ENCODE measurements at places on chromosomes 1 and 21. TPM values are rescaled to one million over a fixed set of nuclear protein-coding genes. Genes with fewer than 3 reads are reported as not detected.
A peak's percentile ranks its signal among the peaks of the same experiment; 100 is the strongest.

Gene S100A1
- not detected for total RNA-seq

GRCh38 chr1:183744132-183744913 is 60.6 kb upstream of the RGL1 start:
- H3K4me1 ChIP-seq: no peaks in the 10 kb centered on the region
- DNase-seq: no peak
- no peak overlapping the region for H3K4me3 ChIP-seq
- no peak overlapping the region for H3K27ac ChIP-seq

Gene CELF3
- 1.6 TPM for total RNA-seq

GRCh38 chr21:45886610-45887026 is 95.0 kb upstream of the COL6A1 start:
- no peak overlapping the region for H3K4me3 ChIP-seq
- no peak for DNase-seq
- no peaks in the 10 kb centered on the region for H3K36me3 ChIP-seq
- H3K27me3 ChIP-seq: no peaks in the 10 kb centered on the region

DNA sequence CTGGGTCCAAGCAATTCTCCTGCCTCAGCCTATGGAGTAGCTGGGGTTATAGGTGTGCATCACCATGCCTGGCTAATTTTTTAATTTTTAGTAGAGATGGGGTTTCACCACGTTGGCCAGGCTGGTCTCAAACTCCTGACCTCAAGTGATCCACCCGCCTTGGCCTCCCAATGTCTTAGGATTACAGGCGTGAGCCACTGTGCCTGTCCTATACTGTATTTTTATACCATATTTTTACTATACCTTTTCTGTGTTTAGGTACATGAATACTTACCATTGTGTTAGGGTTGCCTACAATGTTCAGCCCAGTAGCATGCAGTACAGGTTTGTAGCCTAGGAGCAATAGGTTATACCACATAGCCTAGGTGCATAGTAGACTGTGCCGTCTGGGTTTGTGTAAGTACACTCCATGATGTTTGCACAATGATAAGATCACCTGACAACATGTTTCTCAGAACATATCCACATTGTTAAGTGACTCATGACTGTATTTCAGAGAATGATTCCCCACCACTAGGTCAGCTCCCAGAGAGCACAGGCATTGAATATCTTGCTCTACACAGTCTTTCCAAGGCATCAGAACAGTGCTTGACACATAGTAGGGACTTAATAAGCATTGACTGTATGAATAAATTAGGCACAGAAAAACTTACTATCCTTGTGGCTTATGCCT is 6.0 kb upstream of the CITED4 start:
- no peaks in the 10 kb centered on the region for H3K36me3 ChIP-seq
- no peak for DNase-seq
- H3K4me3 ChIP-seq: no peak overlapping the region
- peak overlapping the region; percentile 31 for H3K27ac ChIP-seq
- H3K4me1 ChIP-seq: peaks cover 4% of the 10 kb centered on the region

GRCh38 chr1:7587773-7588456 is 183.2 kb upstream of the VAMP3 start:
- no peaks in the 10 kb centered on the region for H3K4me1 ChIP-seq
- no peak overlapping the region for H3K4me3 ChIP-seq
- H3K27me3 ChIP-seq: no peaks in the 10 kb centered on the region

GRCh38 chr1:20138961-20139550 is at the start of gene PLA2G2F:
PLA2G2F (plus strand) TSS chr1:20139323; CDS start chr1:20139428, 105 bp downstream.
- no peaks in the 10 kb centered on the region for H3K36me3 ChIP-seq
- no peak within 1 kb of the TSS for H3K27ac ChIP-seq
- H3K27me3 ChIP-seq: no peaks in the 10 kb centered on the region
- no peaks in the 10 kb centered on the region for H3K4me1 ChIP-seq

- no peak for DNase-seq
- no peaks in the 10 kb centered on the region for H3K36me3 ChIP-seq
- peaks cover 9% of the 10 kb centered on the region for H3K4me1 ChIP-seq
- H3K27ac ChIP-seq: no peak overlapping the region
- H3K4me3 ChIP-seq: no peak overlapping the region
Measured at GRCh38 chr1:185674201-185674600, 60.0 kb upstream of the HMCN1 start.

DNA sequence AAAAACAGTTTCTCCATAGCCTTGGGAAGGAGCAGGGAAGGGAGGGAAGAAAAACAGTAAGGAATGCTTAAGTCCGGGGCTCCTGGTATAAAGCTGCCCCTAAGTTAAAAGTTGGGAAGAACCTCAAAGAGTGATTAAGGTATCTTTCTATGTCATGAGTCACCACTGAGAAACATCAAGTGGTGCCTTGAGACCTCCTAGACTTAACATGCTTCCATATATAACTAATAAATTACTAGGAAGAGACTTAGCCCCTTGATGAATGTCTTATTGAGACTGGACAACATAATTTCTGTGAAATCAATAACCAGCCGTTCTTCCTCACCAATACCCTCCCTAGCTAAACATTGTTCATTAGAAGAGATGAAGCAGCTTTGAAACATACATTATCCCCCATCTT is 121.8 kb upstream of the SLC44A3 start:
- peaks cover 9% of the 10 kb centered on the region for H3K4me1 ChIP-seq
- H3K27me3 ChIP-seq: no peaks in the 10 kb centered on the region
- H3K4me3 ChIP-seq: no peak overlapping the region
- no peak for DNase-seq
- H3K27ac ChIP-seq: no peak overlapping the region

Gene TMEM82
- total RNA-seq: 1.8 TPM

DNA sequence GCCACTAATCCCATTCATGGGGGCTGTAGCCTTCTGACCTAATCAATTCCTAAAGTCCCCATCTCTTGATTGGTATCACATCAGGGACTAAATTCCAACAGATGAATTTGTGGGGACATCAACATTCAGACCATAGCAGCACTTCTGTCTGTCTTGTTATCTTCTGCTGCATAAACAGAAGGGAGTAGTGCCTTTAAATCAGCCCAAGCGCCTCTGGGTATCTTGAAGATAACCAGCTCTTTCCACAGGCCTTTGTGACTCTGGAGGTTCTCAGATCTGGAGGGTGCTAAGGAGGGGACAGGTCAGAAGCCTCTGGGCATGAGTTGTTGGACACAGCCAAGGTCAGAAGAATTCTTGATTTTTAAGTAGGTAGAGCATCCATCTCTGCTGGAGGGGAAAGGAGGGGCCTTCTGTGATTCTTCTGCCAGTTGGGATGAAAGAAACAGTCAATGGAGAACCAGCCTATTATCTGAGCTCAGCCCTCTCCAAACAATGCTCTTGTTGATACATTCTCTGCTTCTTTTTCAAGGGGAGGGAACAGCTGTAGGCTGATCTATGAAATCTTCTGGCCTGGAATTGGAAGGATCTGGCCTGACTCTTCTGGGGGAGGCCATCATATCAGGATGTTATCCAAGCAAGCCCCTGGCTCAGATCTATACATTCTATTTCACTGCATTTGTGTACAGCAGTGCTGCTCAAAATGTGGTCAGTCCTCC is 31.3 kb upstream of the LRIG2 start:
- peaks cover 27% of the 10 kb centered on the region for H3K4me1 ChIP-seq
- no peaks in the 10 kb centered on the region for H3K27me3 ChIP-seq
- H3K27ac ChIP-seq: peak overlapping the region; percentile 80
- DNase-seq: no peak
- no peaks in the 10 kb centered on the region for H3K36me3 ChIP-seq

DNA sequence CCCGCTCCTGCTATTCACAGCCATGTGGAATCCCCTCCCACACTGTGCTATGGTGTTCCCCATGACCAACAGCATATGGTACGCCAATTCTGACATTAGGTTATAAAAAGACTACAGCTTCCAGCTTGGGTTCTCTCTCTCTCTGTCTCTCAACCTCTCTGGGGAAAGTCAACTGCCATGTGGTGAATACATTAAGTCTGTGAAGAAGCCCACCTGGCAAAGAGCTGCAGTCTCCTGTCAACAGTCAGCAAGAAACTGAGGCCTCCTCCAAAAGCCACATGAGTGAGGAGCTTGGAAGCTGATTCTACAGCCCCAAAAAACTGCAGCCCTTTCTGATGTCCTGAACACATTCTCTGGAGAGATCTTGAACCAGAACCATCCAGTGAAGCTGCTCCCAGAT is 25.0 kb upstream of the LRRC38 start:
- H3K4me1 ChIP-seq: no peaks in the 10 kb centered on the region
- H3K27ac ChIP-seq: no peak overlapping the region
- H3K27me3 ChIP-seq: no peaks in the 10 kb centered on the region
- H3K4me3 ChIP-seq: no peak overlapping the region

DNA sequence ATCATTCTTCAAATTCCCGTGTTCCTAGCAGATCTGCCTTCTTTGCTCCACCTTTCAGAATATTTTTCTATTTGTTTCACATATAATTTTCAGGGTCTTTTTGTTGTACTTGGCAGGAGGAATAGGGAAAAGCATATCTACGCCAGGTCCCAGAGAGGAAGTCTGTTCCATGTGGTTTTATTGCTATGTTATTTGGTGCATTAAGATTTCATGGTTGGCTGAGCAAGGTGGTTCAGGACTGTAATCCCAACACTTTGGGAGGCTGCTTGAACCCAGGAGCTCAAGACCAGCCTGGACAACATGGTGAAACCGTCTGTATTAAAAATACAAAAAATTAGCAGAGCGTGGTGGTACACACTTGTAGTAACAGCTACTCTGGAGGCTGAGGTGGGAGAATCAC is 36.1 kb downstream of the COL6A1 start:
- DNase-seq: no peak
- no peaks in the 10 kb centered on the region for H3K36me3 ChIP-seq
- no peaks in the 10 kb centered on the region for H3K27me3 ChIP-seq
- no peak overlapping the region for H3K27ac ChIP-seq
- H3K4me1 ChIP-seq: peaks cover 15% of the 10 kb centered on the region
- H3K4me3 ChIP-seq: no peak overlapping the region

GRCh38 chr1:212430416-212430815 is 2.3 kb upstream of the NENF start:
- no peak overlapping the region for H3K4me3 ChIP-seq
- peaks cover 20% of the 10 kb centered on the region for H3K4me1 ChIP-seq
- no peak for DNase-seq
- no peaks in the 10 kb centered on the region for H3K27me3 ChIP-seq

- DNase-seq: no peak
- H3K4me3 ChIP-seq: no peak overlapping the region
- H3K36me3 ChIP-seq: no peaks in the 10 kb centered on the region
- H3K4me1 ChIP-seq: no peaks in the 10 kb centered on the region
Measured at GRCh38 chr1:71944006-71944405, 338.3 kb downstream of the NEGR1 start.

DNA sequence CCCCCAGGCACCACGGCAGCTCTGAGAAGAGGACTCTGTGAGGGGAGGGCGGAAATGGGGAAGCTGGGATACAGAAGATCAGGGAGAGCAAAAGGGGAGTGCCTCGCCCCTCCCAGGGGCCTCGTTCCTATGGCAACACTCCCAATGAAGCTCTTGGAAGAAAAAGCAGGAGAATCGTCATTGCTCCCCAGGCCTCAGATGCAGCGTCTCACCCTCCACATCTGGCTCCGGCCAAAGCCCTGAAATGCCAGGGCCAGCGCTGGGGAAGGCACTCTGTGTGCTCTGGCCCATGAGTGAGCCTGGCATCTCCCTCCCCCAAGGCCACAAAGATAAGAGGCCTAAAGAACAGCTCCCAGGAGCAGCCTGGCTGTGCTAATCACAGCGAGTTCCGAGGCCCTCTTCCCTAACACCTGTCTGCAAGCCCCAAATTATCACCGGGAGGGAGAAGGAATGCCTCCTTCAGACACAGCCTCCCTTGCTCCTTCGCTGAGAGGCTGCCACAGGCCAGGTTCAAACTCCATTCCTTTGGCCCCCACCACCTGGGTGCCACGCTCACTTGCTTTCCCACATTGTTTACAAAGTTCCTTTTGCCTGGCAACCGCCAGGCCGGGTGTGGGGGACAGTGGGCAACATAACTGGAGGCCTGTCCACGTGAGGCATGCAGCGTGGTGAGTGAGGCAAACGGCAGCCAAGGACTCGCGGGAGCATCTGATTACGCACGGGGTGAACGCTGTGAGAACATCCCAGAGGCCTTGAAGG is 27.8 kb downstream of the ECE1 start:
- no peaks in the 10 kb centered on the region for H3K36me3 ChIP-seq
- H3K4me1 ChIP-seq: peaks cover 20% of the 10 kb centered on the region

DNA sequence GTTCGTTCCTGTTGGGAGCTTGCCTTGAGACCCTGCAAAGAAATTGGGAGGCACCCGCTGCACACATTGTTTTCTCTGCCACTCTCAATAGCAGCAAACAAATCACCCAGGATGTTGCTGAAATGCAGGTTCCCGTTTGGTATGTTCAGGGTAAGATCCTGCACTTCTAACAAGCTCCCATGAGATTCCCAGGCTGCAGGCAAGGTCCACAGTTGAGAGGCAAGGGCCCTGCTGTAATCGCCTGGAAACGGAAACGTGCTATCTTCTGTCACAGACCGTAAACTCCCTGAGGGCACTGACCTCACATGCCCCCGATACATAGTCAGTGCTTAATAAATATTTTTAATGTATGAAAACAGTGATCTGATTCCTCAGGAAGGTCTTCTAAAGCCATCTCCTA is 37.8 kb downstream of the XCL1 start:
- no peak overlapping the region for H3K4me3 ChIP-seq
- no peaks in the 10 kb centered on the region for H3K27me3 ChIP-seq
- no peaks in the 10 kb centered on the region for H3K4me1 ChIP-seq
- DNase-seq: no peak

DNA sequence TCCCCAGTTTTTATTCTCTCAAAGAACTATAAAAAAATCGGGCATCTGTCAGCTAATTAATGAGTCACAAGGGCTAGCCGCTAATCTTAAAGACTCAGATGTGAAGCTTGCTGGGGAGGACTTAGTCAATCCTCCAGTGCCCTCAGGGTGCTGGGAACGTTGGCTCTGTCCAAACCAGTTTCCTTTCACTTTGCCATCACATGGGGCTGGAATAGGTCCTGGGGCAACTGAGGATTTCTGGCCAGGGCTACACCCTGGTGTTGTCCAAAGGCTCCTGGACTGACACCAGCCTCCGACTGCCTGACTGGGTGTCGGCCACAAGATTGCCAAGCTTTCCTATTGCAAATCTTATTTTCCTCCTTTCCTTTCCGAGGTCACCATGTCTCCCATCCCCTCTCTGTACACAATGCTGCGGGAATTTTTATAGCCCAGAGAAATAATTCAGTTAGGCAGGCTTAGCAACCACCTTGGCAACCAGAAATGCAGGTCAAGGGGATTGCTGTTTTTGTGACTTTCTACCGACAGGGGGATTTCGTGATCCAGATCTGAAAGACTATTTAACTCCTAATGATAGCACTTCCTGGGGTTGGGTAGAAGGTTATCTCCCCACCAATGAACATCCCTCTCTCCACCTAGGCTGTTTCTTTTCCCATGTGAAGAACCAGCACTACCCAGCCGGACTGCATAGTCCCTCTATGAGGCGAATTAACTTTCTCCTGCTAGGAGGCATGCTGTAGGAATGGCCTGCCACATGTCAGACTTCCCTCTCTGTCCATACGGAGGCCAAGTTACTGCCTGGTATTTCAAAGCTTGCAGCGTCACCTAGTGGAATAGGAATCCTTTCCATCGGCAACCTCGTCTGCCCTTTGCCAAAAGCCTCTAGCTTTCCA is 29.9 kb upstream of the CTBS start:
- H3K27me3 ChIP-seq: no peaks in the 10 kb centered on the region
- no peaks in the 10 kb centered on the region for H3K36me3 ChIP-seq
- peaks cover 4% of the 10 kb centered on the region for H3K4me1 ChIP-seq
- peak overlapping the region; percentile 79 for H3K27ac ChIP-seq
- no peak overlapping the region for H3K4me3 ChIP-seq
- DNase-seq: no peak

Gene LCE3D
- not detected for total RNA-seq

GRCh38 chr1:42176902-42177519 is 12.5 kb upstream of the GUCA2A start:
- H3K27ac ChIP-seq: no peak overlapping the region
- peaks cover 24% of the 10 kb centered on the region for H3K4me1 ChIP-seq
- no peak for DNase-seq

Data from transverse colon (tissue), 4 donors.